ENCODE measurements at places on chromosomes 13 and 19. TPM values are rescaled to one million over a fixed set of nuclear protein-coding genes. Genes with fewer than 3 reads are reported as not detected.
A peak's percentile ranks its signal among the peaks of the same experiment; 100 is the strongest.

DNA sequence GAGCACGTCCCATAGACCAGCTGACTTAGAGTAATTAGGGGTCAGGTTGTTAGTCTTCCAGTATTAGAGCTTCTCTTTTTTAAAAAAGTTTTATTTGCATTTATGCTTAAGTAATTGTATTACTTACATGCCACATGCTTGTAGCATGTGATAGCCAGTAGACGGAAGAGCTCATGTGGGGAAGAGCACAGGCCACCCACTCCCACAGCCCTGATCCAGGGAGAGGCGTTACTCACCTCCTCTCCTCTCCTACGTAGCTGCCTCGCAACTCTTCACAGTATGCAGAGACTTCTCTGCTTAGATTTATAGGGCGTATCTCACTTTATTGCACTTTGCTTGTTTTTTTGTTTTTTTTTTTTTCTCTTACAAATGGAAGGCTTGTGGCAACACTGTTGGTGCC, 95.3 kb upstream of the TEX29 start:
- peaks cover 36% of the 10 kb centered on the region for H3K4me1 ChIP-seq
- H3K36me3 ChIP-seq, result peaks cover 34% of the 10 kb centered on the region
- no peak overlapping the region for H3K4me3 ChIP-seq

Gene ZNF534
- total RNA-seq, result not detected

DNA sequence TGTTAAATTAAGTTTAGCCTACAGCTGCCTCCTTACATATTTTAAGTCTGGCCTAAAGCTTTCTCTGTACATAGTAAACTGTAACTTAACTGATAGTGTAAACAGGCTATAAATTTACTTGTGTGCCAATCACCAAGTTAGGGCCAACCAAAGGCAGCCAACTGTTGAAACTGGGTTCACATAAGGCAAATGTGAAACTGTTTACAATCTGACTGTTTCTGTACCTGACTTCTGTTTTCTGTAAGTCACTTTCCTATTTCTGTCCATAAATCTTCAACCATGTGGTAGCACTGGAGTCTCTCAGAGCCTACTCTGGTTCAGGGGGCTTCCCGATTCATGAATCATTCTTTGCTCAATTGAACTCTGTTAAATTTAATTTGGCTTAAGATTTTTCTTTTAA, 103.1 kb downstream of the RAP2A start:
- no peaks in the 10 kb centered on the region for H3K36me3 ChIP-seq
- no peak overlapping the region for H3K27ac ChIP-seq
- H3K4me1 ChIP-seq, result no peaks in the 10 kb centered on the region
- H3K4me3 ChIP-seq, result no peak overlapping the region
- no peak for DNase-seq

GRCh38 chr19:30116984-30117555, 175.0 kb downstream of the URI1 start:
- H3K27me3 ChIP-seq, result peaks cover 13% of the 10 kb centered on the region
- no peak overlapping the region for H3K4me3 ChIP-seq
- H3K36me3 ChIP-seq, result no peaks in the 10 kb centered on the region
- peaks cover 4% of the 10 kb centered on the region for H3K4me1 ChIP-seq

DNA sequence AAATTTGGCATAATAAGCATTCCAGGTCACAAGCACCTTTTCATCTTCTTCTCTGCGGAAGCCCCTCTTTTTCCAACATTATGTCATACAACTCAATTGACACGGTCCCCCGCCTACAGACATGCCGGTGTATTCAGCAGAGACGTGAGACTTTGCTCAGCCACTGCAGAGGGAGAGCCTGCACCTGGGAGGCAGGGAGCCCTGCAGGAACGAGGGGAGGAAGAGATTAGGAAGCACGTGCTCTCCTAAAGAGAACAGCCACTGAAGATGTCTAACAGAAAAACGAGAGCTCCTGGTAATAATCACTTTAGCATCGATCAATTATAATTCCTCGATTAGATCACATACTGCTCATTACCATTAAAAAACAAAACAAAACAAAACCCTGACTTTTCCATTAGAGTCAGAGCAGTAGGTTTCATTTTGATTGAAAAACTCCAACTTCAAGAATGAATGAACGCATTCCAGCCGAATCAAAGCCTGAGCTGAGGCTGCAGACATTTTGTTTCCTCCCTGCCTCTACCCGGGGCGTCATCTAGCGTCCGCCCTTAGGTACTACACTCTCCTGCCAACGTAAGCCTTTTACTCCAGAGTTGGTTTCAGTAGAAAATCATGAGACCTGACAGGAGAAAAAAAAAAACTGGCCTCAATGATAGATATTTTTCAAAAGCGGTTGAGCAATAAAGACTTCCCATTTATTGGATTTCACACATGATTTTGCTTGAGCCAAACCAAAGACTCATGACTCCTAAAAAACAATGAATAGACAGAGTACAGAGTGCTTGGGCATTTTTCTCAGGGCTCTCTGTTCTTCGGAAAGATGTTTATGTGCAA, 194.5 kb downstream of the KATNAL1 start:
- DNase-seq, result peak; percentile 87
- H3K27ac ChIP-seq, result peak overlapping the region; percentile 87
- H3K36me3 ChIP-seq, result no peaks in the 10 kb centered on the region
- H3K27me3 ChIP-seq, result peaks cover 2% of the 10 kb centered on the region
- H3K4me3 ChIP-seq, result peak overlapping the region; percentile 89

Gene KLC3
- 12.8 TPM for total RNA-seq
